ENCODE measurements at places on chromosomes 16 and 17.

DNA sequence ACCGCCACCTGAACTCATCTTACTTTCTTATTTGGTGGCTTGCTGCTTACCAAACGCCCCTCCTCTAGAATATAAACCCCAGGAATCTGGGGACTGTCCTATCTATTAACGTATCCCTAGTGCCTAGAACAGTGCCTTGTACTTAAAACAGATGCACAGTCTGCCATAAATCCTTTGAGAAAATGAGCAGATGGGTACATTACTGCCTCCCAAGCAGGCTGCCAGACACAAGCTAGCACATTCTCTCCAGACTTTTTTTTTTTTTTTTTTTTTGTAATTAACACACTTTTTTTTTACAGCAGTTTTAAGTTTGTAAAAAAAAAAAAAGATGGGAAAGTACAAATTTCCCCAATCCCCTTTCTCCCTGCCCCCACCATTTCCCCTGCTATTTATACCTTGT is 57.3 kb upstream of the RPL38 start:
- DNase-seq: no peak

DNA sequence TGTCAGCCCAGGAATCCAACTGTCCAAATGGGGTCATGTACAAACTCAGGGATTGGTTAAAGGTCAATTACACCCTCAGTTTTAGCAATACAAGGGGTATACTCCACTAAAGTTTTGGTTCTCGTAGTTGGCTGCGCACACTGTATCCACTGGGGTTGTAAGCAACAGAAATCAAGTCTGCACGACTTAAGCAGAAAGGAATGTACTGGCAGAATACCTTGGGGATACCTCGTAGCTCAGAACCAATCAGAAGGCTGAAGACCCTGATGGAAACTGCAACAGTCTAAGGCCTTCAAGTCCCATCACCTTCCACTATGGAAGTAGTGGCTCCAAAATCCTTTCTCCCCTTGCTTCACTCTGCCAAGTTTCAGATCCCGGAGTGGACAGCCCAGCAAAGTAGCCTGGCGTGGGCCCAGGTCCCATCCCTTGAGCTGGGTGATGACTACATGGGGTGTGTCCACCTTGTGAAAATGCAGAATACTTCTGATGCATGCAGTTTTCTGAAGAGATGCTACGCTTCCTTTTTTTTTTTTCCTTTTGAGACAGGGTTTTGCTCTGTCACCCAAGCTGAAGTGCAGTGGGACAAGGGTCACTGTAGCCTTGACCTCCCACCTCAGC is 21.1 kb upstream of the RPH3AL start:
- no peak for DNase-seq

DNA sequence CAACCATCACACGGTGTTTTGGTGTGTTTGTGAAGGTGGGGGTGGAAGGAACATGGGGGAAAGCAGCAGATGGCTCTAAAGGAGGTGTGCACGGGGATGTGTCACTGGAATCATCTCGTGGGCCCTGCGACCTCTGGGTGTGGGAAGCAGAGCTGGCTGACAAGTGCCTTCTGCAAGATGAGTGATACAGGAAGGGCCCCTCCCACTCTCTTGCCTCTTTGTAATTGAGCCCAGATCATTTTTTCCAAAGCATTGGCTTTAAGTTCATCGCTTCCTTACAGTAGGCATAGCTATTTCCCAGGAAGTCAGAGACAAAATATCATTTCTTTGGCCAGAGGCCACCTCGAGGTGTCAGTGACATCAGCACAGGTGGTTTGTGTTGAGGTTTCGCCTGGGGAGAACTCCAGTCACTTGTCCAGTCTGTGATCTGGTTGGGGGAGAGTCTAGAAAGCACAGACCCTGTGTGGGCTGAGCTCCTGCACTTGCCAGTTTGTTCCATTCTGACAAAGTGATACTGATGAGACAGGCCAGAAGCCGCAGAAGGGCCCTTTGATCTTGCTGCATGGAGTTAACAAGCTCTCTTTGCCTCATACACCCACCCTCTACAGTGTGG is 20.6 kb upstream of the SNTB2 start:
- DNase-seq: no peak

- no peak for DNase-seq
These were observed 8.1 kb downstream of the GLIS2 start for GRCh38 chr16:4323845-4324488.

- no peak for DNase-seq
These were observed 379 bp downstream of the SNX29 start for GRCh38 chr16:11976850-11977375.

- no peak for DNase-seq
These were observed 427 bp downstream of the PPP1R1B start for GRCh38 chr17:39627047-39627711.

DNA sequence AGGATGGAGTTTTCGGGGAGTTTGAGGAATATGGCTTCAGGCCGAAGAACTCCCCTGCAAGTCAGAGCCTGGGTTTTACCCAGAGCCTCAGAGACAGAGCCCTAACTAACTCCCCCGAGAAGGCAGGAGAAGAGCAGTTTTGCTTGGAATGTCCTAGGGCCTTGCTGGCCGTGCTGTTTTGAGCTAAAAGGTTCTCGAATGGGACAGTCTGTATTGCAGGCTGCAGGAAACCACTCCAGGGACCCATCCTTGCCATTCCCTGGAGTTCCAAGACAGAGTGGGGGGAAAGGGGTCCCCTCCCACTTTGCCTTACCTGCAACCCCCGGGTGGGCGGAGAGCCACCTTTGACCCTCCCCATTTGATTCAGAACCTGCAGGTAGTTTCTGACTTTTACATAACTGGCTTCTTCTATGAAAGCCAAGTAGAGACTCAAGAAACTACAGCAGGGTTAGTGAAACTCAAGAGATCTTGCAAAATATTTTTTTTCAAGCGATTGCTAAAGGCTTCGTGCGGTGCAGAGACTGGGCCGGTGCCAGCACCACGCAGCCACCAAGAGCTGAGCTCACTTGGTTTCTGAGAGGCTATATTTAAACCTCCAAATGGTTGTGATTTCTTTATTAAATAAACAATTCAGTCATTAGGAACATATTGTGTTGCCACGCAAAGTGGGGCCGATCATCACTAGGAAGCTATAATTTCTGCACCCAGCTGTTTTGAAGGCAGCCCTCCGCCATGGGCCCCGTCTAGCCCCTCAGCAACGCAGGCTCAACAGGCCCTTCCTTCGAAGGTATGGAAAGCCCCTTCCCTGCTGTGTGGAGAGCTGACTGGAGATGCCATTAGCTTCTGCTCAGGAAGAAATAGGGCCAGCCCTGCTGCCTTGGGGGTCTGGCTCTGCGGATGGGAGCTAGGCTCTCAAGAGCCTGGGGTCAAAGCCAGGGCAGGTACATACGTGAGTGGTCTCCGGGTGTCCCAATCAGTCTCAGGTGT is 223.0 kb downstream of the NTN1 start:
- DNase-seq: no peak

GRCh38 chr17:65121916-65122806 is 15.0 kb upstream of the RGS9 start:
- DNase-seq: no peak

DNA sequence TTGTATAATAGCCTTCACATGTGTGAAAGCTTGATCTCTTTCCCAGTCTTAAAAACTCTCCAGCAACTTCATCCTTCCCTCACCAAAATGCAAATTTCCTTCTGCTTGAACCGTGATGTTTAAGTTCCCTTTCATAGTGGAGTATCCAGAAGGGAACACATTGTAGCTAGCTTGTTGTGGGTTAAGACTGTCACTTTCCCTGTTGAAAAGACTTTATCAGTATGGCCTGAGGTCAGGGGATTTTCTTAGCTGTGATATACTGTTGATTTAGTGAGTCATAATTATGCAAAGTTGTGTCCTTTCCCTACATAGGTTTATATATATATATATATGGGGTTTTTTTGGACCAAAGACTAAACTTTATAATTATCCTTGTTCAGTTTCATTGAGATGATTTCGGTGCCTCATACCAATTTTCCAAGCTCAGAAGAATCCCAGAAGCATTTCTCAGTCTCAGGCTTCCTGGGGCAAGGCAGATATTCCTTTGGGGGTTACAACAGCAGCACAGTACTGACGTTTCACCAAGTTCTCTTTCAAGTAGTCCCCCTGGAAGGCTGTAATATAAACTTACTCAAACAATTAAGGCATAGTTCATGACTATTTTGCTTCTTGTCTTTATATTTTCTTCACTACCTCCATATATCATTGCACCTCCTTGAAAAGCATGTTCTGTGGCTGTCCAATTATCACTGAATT is 35.7 kb downstream of the ESRP2 start:
- no peak for DNase-seq

DNA sequence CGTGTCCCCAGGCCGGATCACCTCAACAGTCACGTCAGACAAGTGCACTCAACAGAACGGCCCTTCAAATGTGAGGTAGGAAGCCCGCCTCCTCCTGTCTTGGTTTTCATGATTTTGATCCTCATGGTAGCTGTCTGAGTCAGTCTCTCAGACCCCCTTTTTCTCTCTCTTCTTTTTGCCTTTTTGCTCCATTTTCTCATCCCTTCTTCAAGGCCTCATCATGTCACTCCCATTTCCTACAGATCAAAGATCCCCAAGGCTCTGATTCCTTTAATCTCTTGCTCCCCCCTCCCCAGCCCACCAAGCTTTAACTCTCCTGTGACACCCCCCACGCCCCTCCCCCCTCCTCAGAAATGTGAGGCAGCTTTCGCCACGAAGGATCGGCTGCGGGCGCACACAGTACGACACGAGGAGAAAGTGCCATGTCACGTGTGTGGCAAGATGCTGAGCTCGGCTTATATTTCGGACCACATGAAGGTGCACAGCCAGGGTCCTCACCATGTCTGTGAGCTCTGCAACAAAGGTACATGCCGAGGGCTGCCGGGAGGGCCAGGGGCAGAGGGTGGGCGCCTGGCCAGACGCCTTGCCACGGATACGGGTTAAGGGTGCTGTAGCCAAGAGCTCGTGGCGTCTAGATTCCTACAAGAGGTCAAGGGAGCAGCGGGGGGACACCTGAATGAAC is 2.0 kb downstream of the MAZ start:
- DNase-seq: no peak

GRCh38 chr17:12928736-12929135 is 89.1 kb downstream of the ELAC2 start:
- DNase-seq: no peak
